ENCODE measurements at places on chromosomes 5 and 9.

GRCh38 chr5:90398726-90399125, 10.8 kb downstream of the CETN3 start:
- no peak for DNase-seq

DNA sequence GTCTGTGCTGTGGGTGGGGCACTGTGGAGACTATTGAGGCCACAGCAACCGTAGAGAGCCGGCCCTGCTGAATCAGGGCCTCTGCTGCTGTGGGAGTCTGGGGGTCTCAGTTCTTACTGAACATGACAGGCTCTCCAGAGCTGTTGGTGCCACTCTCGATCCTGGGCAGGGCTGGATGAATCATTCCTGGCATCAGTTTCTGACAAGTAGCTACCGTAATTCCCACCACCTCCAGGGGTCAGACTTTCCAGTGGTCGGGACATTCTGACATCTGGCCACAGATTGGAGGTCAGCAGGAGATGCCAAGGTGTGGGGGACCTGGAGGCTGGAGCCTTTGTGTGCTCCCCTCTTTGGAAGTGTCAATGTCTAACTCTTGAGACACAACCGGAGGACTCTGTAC, 188.4 kb downstream of the IRX2 start:
- no peak for DNase-seq

GRCh38 chr5:59186623-59187022, 603.7 kb downstream of the RAB3C start:
- DNase-seq: no peak

- no peak for DNase-seq
Measured at GRCh38 chr5:62192958-62193357, 113.0 kb upstream of the KIF2A start.

DNA sequence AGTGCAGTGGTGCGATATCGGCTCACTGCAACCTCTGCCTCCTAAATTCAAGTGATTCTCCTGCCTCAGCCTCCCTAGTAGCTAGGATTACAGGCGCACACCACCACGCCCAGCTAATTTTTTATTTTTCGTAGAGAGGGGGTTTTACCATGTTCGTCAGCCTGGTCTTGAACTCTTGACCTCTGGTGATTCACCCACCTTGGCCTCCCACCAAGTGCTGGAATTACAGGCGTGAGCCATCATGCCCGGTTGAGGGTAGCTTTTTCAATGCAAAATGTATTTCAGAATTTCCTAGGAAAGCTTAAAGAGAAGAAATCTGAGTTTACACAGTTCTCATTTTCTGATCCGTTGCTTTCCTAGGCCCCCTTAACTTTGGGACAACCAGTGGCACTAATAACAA, 15.7 kb downstream of the BDP1 start:
- no peak for DNase-seq

GRCh38 chr5:61228691-61229280, 66.5 kb upstream of the SMIM15 start:
- peak; percentile 79 for DNase-seq

DNA sequence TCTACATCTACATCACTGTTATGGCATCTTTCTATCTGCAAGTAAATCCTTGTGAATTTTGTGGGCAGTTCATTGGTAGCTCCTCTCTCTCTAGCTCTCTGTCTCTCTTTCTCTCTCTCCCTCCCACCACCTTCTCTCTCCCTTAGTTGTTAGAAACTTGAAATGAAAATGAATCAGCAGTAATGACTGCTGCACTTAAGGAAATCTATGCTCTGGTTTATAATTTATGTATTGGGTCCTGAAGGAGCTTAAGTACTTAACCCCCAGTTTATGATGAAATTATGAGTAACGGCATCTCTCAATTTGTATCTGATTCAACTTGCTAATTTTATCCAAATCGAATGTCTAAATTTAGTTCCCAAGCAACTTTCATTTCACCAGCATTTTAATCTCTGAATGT, 52.0 kb upstream of the PTGER4 start:
- no peak for DNase-seq

DNA sequence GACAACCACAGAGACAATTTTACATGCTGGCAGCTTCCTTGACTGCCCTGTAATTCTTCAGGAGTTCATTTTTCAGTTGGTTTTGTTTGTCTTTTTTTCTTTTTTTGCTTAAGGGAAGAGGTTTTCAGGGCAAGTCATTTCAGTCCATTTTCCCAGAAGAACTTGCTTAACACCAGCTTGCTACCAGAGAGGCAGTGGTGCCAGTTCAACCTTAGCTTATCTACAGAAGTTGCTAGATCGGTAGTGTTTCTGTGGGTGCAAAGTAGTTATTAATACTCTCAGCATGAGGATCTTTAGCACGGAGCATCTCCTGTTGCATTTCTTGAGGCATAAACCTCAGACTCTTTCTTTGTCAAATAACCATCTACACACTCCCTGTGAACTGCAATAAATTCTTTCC, 1.1 kb downstream of the SPEF2 start:
- DNase-seq: peak; percentile 29
